ENCODE measurements at places on chromosomes 12 and 14. TPM values are rescaled to one million over a fixed set of nuclear protein-coding genes. Genes with fewer than 3 reads are reported as not detected.

- no peak for DNase-seq
Observed at GRCh38 chr14:36768638-36769337, 107.1 kb downstream of the PAX9 start.

Gene INHBC
- 0.17 TPM for polyA plus RNA-seq

DNA sequence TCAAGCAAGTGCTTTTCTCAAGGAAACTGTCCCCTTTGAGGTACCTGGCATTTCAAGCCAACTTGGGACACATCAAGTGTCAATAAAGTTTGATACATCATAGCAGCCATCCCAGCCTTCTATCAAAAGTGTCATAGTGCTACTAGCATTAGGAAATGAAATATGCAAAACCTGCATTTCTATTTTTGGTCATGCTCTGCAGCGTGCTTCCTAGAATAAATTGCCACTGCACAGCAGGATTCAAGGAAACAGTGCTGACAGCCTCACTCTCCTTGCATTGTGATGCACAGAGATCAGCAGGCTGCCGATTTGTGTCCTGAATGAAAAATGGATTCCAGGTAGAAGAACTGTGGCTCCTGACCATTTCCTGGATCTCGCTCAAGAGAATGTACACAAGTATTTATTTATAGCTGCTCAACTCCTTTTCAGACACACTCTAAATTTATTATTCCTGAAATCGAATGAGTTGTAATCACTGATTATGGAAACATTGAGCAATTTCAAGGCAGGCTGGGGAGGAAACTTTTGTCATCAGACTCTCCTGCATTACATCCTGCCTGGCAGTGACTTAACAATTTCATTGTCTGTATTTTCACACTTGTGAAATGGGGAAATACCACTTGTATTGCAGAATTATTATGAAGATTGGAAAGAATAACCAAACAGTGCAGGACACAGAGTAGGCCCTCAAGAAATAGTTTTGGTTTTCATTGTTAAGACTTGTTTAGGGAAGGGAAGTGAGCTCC, 120.9 kb downstream of the SLC38A6 start:
- DNase-seq, result no peak

- no peak for DNase-seq
Observed at GRCh38 chr12:119369907-119370546, 35.5 kb downstream of the CCDC60 start.

DNA sequence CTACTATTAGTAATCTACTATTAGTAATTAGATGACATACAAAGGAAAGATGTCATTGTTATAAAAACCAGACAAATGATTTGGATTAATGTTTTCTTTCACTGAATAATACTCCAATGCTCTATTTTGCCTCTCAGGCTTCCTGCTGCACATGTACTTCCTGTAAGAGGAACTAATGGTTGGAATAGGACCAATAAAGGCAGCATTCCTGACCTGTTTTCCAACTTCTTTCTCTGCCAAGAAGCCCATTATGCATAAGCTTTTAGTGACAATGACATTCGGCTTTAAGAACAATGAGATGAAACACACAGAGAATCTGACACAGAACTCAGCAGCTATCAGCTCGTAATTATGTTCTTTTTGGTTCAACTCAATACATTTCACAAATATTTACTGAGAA, 5.2 kb upstream of the C12orf56 start:
- peak; percentile 19 for DNase-seq

Gene LPAR5
- 1.1 TPM for polyA plus RNA-seq

DNA sequence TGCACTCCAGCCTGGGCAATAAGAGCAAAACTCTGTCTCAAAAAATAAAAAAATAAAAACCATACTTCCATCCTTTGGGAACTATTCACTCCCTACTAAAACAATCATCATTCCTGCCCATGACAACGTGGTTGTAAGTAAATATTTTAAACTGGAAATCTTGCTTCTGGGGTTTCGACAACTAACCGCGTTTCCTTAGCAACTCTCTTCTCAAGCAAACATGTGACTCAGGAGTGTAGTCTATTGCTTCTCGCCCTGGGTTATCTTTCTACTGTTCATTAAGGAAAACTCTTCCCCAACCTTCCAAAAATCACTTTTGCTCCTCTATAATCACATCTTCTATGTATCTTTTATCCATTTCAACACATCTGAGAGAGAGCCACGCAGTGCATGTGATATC, 21.8 kb downstream of the APPL2 start:
- no peak for DNase-seq

GRCh38 chr12:43052441-43052840, 462.9 kb upstream of the PRICKLE1 start:
- no peak for DNase-seq

Gene KRT79
- not detected for polyA plus RNA-seq

Gene RAD9B
- 1.4 TPM for polyA plus RNA-seq

Gene MCRS1
- polyA plus RNA-seq, result 65.2 TPM

DNA sequence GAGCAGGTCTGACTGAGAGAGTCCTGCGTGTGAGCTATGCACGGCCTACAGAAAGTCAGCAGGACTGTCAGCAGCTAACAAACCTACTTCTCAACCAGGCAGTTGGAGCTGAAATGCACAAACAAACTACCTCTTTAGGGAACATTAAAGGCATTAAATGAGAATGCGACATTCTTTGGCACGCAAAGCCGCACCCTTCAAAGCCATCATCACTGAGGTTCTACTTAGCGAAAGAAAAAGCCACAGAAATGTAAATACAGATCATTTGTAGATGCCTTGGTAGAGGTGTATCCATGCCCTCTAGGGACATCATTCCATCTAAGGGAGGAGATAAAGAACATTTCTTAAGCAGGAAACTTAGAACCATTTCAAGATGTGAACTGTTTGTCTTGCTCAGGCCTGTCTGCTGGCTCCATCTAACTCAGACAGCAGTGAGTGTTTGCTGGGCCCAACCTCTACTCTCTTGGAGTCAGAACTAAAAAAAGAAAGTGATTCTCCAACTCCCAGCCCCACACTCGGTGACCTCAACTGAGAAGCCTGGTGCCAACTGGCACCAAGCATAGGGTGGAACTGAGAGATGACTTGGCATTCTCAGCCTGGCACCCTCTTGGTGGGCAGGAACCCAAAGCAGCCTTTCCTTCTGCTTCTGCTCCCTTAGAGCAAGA, 63.5 kb upstream of the MBIP start:
- DNase-seq, result no peak

GRCh38 chr12:54974279-54974678, 10.3 kb downstream of the TESPA1 start:
- no peak for DNase-seq

GRCh38 chr12:109686523-109686922, 27.1 kb upstream of the FAM222A start:
- no peak for DNase-seq

- no peak for DNase-seq
Observed at GRCh38 chr14:50228313-50228712, 3.1 kb downstream of the SOS2 start.

Gene SLC22A17
- 34.8 TPM for polyA plus RNA-seq

DNA sequence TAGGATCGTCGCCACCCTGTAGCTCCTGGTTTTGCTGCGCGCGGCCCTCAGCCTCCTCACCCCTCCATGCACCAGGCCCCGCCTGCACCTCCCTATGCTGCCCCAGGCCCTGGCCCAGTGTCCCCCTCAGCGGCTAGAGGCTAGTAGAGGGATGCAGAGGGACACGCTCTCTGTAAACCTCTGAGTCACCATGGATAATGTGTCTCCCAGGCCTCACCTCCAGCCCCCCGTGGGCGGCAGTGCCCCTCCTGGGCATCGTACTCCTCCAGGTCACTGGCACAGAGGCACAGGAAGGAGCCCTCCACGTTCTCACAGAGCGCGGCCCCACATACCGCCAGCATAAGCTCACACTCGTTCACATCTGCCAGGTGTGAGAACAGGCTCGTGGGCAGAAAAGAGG, 12.3 kb downstream of the ISCA2 start:
- peak; percentile 25 for DNase-seq

Gene GPN3
- polyA plus RNA-seq, result 28.7 TPM

- no peak for DNase-seq
Observed at GRCh38 chr12:92029902-92030586, 115.6 kb downstream of the BTG1 start.

DNA sequence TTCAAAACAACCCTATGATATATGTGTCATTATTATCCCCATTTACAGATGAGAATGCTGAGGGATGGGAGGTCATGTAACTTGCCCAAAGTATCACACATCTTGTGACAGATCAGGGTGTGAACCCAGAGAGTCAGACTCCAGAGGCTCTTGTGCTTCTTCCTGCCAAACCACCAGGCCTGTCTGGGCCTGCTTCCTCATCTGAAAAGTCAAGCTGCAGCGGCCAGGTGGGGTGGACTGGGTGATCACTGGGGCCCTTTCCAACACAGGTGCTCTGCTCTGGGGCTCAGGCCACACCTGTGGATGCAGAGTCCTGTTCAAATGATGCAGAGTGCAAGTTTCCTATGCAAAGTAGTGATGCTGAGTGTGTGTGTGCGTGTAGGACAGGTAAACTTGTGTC, 26.7 kb downstream of the TSPAN11 start:
- DNase-seq, result no peak

- DNase-seq, result no peak
Observed at GRCh38 chr12:78331753-78332152, 501.1 kb downstream of the NAV3 start.
